ENCODE measurements at places on chromosomes 13 and 19.

DNA sequence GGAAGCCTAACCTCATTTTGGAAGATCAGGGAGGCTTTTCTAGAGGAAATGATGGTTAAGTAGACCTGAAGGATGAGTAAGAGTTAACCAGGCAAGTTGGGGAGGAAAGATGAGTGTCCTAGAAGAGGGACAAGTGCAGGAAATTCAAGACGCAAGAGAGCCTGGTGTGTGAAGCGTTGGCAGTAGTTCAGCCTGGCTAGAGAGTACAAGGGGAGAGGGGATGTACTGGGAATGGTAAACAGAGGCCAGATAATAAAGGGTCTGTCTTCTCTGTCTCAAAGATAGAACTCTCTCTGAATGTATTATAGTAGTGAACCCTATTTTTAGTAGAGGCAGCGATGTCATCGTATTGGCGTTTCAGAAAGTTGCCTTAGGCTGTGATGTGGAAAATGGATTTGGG, 9.7 kb downstream of the DPY19L3 start:
- DNase-seq, result no peak

GRCh38 chr13:43686557-43686956, 100.2 kb downstream of the ENOX1 start:
- no peak for DNase-seq

- DNase-seq, result no peak
These were observed 73.9 kb downstream of the KCTD12 start for GRCh38 chr13:76812206-76812897.

DNA sequence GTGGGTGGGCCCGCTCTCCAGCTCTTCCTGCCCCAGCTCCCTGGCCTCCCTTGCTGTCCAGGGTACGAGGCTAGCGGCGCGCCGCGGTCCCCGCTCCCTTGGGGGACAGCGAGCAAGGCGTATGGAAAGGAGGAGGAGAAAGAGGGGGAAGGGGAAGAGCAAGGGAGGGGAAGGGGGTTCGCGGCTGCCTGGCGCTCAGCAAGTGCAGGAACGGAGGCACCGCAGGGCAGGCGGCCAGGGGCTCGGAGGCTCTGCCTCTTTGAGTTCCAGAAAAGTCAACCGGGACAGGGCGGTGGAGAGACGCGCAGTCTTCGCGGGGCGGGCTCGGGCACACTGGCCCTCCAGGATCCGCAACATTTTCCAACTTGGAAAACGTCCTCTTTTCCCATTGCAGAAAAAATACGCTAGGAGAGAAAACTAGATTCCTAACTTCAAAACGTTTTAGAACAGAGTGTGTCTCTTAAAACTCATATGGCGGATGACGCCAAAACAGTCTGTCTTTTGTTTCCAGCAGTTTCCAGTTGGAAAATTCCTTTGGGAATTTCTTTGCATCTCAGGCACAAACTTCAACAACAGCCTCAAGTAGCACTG, 23.1 kb upstream of the TNFRSF19 start:
- no peak for DNase-seq

GRCh38 chr13:92259523-92259922, 861.1 kb downstream of the GPC5 start:
- DNase-seq, result no peak

DNA sequence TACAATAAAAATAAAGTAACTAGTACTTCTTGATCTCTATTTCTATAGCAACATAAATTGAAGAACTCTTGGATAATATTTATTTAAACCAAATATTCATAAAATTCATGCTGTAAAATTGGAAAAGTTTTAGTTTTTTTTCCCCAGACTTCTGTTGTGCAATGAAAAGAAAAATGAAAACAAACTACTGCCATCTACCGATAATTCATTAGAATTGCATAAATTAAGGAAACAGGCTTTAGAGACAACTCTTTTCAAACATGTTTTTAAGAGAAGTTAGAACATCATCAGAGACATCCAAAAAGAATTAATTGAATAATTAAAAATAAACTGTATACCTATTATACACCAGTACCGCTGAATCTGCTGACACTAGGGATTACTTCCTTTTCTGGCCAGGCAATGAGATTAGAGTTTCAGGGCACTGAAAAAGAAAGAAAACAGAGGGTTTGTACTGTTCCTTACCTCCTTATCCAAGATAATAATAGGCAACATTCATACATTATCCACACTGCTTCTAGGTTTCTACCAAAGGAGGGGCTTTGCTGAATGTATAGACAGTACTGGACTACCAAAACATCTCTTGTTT, 4.9 kb downstream of the CCDC122 start:
- no peak for DNase-seq

DNA sequence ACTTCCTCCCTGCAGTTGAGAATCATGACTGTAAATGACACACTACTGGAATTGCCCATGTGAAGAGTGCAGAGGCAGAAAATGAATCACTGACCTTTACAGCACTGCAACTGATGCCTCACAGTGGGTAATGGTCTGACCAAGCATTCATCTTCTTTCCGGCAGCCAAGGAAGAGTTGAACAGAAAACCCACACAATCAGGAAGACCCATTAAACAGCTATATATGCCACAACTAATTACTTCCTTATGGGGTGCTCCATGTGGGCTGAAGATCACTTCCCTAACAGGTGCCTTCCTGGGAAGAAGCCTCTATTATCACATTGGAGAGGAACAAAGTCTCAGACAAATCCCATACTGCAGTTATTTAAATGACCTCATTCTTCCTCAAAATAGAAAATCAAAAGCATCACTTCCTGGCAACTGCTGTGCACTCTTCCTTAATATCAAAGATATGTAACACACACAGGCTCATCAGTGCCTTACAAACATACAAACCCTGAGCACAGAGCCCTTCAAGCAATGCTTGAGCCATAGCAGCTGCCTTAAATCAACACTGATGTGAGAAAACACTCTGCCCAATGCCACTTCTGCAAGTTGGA, 45.8 kb downstream of the RUBCNL start:
- DNase-seq, result no peak

- DNase-seq, result no peak
These were observed 2412.4 kb downstream of the PCDH9 start for GRCh38 chr13:64817691-64818090.

DNA sequence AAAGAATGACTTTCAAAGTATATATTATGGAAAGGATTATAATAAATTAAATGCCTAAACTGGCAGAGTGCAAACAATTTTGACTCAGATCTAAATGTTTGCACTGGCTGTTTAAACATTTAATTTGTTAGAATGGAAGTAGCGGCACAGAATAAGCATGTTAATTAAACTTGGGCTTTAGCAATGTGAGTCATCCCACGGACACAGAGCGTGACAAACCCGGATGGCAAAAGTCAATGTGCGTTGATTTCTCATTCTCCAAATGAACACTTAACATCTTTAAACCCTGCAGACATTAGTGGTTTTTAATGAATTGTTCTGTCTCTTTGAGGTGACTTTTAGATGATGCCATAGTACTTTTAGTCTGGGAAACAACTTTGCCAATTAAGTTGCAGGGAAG, 38.4 kb downstream of the PCDH8 start:
- DNase-seq, result no peak
